ENCODE measurements at places on chromosomes 4 and X.
A peak's percentile ranks its signal among the peaks of the same experiment; 100 is the strongest.

- H3K27ac ChIP-seq, result no peak overlapping the region
- DNase-seq, result peak; percentile 61
- peaks cover 8% of the 10 kb centered on the region for H3K4me1 ChIP-seq
- H3K27me3 ChIP-seq, result no peaks in the 10 kb centered on the region
- H3K4me3 ChIP-seq, result no peak overlapping the region
Measured at GRCh38 chrX:13506574-13506973, 62.8 kb upstream of the EGFL6 start.

DNA sequence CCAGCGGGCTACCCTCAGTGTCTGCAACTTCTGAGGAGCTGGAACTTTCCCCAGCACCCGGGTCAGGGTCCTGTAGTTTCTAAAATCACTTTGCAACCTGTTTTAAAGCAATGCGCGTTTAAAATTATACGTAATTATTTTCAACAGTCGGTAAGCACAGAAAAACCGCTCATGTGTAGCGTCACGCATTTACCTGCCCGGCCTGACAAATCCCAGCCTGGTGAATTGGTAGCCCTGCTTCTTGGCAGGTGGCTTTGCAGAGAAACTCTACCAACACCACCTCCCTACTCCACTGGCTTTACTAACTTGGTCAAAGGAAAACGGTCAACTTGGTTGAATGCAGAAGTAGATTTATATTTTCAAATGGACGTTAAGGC lies 640 bp downstream of the BANK1 start:
- H3K4me1 ChIP-seq, result peaks cover 19% of the 10 kb centered on the region
- H3K4me3 ChIP-seq, result peak overlapping the region; percentile 69
- DNase-seq, result no peak
- H3K36me3 ChIP-seq, result peaks cover 5% of the 10 kb centered on the region

- no peak overlapping the region for H3K27ac ChIP-seq
- H3K27me3 ChIP-seq, result no peaks in the 10 kb centered on the region
- H3K36me3 ChIP-seq, result no peaks in the 10 kb centered on the region
- no peaks in the 10 kb centered on the region for H3K4me1 ChIP-seq
- no peak overlapping the region for H3K4me3 ChIP-seq
- DNase-seq, result no peak
Measured at GRCh38 chrX:85221361-85221760, 22.2 kb downstream of the SATL1 start.

DNA sequence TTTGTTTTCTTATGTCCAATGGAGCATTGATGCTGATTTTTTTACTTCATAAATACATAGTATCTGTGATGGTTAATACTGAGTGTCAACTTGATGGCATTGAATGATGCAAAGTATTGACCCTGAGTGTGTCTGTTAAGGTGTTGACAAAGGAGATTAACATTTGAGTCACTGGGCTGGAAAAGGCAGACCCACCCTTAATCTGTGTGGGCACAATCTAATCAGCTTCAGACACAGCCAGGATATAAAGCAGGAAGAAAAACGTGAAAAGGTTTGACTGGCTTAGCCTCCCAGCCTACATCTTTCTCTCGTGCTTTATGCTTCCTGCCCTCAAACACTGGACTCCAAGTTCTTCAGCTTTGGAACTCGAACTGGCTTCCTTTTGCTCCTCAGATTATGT lies 230.6 kb upstream of the SPRY1 start:
- H3K4me1 ChIP-seq, result no peaks in the 10 kb centered on the region
- no peak overlapping the region for H3K27ac ChIP-seq
- no peaks in the 10 kb centered on the region for H3K36me3 ChIP-seq
- DNase-seq, result no peak
